ENCODE measurements at places on chromosomes 12 and 14. TPM values are rescaled to one million over a fixed set of nuclear protein-coding genes. Genes with fewer than 3 reads are reported as not detected.
A peak's percentile ranks its signal among the peaks of the same experiment; 100 is the strongest.

The SERPINA12 gene
- 0.25 TPM for total RNA-seq

The MAP3K9 gene
- 22.5 TPM for total RNA-seq

The B4GALNT1 gene
- total RNA-seq, result 2.3 TPM

The PRH2 gene
- 1.3 TPM for total RNA-seq

The FCF1 gene
- total RNA-seq, result 30.9 TPM

The WIF1 gene
- total RNA-seq, result 0.87 TPM

The GALNT6 gene
- total RNA-seq, result 1.7 TPM

The SLC39A9 gene
- total RNA-seq, result 59.9 TPM

The NGB gene
- total RNA-seq, result 1.1 TPM

DNA sequence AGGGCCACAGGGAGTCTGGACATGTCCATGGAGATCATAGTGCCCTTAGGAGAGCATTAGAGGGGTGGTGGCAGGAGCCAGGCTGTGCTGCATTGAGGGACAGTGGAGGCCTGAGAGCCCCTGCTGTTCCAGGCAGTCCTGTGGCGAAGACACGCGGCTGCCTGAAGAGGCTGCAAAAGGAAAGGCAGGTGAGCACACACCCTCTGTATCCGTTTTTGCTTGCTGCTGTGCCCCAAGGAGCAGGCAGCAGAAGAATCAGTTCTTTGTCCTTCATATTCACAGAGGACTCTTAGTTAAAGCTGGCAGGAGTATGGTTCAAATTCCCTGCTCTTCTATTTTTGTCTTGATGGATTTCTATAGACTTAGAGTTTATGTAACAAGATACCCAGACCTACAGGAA lies 4.5 kb downstream of the SLC35E3 start:
- no peak for DNase-seq

GRCh38 chr12:92080911-92081285 lies 64.7 kb downstream of the BTG1 start:
- DNase-seq, result no peak

GRCh38 chr12:122203301-122204166 lies at the start of gene B3GNT4:
B3GNT4 (plus strand) TSS chr12:122203709; CDS start chr12:122204619, 910 bp downstream.
- peak; percentile 76 for DNase-seq

DNA sequence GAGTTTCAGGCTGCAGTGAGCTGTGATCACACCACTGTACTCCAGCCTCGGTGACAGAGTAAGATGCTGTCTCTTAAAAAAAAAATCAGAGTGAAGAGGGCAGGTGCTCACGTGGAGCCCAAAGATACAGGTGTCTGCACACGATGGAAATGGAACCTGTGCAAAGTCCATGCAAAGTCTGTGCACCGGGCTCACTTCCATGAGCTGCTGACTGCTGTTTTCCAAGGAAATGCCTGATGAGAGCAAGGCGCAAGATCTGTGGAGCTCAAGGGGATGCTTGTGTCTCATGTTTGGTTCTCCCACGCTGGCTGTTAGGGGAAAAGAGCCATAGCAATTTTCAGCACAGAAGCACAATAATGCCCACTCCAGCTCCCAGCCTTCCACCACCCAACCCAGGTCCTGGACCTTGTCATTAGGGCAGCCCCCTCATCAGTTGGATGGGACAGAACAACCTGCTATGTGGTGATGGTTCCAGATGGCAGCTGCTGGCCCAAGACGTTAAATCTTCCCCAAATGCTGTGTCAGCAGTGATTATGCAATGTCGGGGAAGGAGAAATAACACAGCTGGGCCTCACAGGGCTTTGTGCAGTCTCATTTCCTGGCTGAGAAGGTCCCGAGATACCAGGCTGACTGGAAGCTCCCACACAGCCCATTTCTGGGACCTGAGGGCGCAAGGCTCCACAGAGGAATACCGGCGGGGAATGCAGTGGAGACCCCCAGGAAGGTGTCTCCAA lies 27.9 kb upstream of the DICER1 start:
- DNase-seq, result peak; percentile 61

- peak; percentile 69 for DNase-seq
Observed at GRCh38 chr14:77043177-77043983, 14.9 kb upstream of the IRF2BPL start.

DNA sequence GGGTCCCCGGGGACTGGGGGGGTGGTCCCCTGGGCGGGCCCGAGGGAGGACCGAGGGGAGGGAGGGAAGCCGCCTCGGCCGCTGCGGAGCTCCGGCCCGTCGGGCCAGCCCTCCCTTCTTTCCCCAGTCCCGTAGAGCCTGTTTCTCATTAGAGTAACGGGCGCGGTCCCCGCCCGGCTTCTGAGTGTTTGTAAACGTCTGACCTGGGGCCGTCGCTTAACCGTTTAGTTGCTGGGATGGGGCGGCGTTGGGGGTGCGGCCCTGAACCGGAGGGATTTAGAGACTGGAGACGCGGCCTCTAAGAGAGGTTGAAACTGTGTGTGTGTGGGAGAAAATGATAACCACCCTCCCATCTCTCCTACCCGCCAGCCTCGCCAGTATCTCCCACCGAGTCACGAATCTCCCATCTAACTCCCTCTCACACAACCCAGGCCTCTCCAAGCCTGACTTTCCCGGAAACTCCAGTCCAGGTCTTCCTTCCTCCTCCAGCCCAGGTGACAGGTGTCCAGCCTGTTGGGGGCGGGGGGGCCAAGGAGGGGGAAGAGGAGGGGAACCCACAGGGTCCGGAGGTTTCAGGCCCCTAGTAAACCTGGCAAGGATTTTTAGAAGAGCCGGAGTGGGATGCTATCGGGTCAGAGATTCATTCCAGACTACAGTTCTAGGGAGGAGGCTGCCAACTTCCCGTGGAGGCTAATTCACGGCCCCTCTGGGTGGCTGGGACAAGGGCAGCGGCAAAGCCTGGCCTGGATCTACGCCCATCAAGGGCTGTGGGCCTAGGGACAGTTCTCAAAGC lies 1.1 kb upstream of the NFATC4 start:
- DNase-seq, result peak; percentile 88

DNA sequence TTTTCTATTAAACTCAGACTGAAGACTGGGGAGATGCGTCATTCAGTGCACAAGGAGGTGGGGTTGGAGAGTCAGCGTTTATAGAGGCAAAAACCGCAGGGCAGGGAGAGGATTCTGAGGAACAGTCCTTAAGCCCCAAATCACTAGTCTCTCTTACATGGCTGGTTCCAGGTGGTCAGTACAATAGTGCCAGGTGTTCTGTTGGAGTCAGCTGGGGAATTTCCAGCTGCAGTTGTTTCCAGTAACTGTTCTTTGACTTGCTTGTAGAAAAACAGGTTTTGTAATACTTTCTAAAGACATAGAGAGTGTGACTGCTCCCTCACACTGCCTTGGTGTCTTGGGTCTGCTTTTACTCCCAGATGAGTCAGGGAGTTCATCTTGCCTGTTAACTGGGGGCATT lies 192.2 kb downstream of the TMTC3 start:
- DNase-seq, result no peak

- no peak for DNase-seq
Observed at GRCh38 chr14:71245659-71246361, 338.6 kb downstream of the PCNX1 start.

DNA sequence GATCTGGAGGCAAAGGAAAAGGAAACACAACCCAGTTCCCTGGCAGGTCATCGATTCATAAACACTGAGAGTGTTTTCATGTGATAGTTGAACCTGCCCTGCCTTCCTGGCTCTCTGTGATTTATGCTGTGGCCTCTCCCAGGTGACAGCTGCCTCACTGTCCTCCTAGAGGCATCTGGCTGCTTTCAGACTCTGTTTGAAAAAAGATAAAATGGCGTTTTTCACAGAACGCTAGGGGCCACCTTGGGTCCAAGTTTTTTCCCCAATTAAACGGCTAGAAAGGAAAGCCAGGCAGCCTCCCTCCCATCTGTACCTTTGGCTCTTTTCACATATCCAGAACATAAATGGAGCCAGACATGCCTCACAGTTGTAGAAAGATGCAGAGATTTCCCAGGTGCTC lies 252.6 kb upstream of the CCDC196 start:
- no peak for DNase-seq

DNA sequence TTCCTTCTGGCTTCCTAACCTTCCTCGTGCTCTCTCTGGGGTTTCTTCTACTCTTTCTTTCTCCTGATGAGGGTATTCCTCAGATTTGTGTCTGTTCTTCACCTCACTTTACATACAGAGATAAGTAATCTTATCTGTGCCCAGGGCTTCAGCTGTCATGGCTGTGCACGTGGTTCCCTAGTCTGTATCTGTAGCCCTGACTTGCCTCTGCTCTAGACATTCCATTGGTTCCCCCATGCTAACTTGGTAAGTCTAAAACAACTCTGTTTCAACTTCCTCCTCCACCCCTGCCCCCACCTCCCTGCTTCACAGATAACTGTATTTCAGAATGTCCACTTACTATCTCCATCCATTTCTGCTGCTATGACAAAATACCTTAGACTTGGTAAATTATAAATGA lies 10.8 kb downstream of the DIP2B start:
- DNase-seq, result no peak

- DNase-seq, result no peak
Observed at GRCh38 chr12:103620395-103620794, 33.3 kb downstream of the STAB2 start.

DNA sequence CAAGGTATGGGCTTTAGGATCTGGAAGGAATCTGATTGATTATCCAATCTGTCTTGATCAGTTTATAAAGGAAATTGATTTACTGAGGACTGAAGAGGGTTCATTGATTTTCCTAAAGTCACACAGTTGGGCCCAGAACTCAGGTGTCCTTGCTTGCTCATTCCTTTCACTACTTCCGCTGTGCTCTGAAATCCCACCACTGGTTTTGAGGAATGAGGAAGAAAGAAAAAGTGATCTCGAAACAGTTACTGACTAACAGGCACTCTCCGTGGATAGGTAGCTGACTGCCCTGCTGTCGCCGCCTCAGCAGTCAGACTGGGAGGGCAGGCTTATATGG lies at the start of gene FITM1:
FITM1 (plus strand) TSS at position 280 of the 337 bp plus-strand sequence. CDS start 905 bp downstream, outside the sequence.
- DNase-seq, result no peak

DNA sequence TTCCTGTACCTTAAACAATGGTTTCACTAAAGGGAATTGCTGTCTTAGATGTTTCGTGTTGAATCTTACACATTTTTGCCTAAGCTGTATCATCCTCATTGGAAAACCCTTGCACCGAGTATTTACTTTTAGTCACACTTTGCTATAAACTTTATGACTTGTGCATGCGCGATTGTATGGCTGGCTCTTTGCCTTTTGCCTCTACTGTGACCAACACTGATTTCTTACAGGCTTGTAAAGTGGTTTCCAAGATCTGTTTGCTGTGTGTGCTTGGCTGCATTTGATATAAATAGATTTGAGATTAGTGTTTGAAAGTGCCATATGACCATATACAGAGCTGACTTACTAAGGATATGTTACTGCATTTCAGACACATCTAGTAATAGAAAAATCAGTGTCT lies 40.5 kb downstream of the RASSF3 start:
- DNase-seq, result no peak

GRCh38 chr14:52312931-52313355 lies 1.2 kb upstream of the PTGER2 start:
- DNase-seq, result peak; percentile 29

GRCh38 chr12:1741154-1741949 lies 50.5 kb downstream of the ADIPOR2 start:
- no peak for DNase-seq

DNA sequence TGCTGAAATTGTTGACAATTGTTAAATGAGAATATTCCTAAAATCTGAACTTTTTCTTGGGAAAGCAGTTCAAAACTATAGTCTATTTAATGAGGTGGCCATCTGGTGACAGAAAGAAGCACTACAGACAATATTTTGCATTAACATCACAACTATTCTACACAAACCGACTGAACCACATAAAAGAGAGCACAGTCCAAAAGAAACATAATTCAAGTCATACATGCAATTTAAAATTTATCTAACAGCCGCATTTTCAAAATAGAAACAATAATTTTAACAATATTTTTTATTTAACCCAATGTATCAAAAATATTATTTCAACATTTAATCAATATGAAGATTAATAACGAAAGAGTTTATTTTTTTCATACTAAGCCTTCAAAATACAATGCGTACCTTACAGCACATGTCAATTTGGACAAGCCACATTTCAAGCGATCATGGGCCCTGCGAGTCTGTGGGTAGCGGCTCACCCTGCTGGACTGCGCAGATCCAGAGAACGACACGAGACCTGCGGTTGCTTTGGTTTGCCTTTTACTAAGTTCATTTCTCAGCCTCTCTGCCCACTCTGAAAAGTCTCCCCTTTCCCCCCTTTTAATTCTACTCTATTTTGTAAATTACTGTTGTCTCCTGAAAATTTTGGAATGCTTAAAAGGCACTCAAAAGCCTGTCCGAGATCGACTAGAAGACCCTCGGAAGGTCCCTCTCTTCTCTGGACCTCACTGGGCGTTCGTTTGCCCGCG lies 947 bp upstream of the LRRC9 start:
- peak; percentile 52 for DNase-seq

GRCh38 chr12:22034709-22035506 lies 11.1 kb upstream of the CMAS start:
- peak; percentile 72 for DNase-seq

- no peak for DNase-seq
Observed at GRCh38 chr12:96822641-96823040, 84.4 kb upstream of the NEDD1 start.

GRCh38 chr12:26821212-26821701 lies 11.7 kb downstream of the ITPR2 start:
- DNase-seq, result no peak

- no peak for DNase-seq
Observed at GRCh38 chr14:52023518-52023917, 34.2 kb downstream of the RTRAF start.

Measured in testis (tissue), 5 donors.